ENCODE measurements at places on chromosomes 3 and 15. TPM values are rescaled to one million over a fixed set of nuclear protein-coding genes. Genes with fewer than 3 reads are reported as not detected.
A peak's percentile ranks its signal among the peaks of the same experiment; 100 is the strongest.

SLC41A3 gene
- 26.7 TPM for total RNA-seq

MKRN2 gene
- total RNA-seq, result 65.6 TPM

RTP1 gene
- not detected for total RNA-seq

ROBO1 gene
- 53.9 TPM for total RNA-seq

GOLGA8J gene
- total RNA-seq, result not detected

CHL1 gene
- total RNA-seq, result 1.6 TPM

GOLGA8S gene
- total RNA-seq, result under 0.01 TPM

RASA2 gene
- 22.5 TPM for total RNA-seq

ZIC4 gene
- total RNA-seq, result not detected

GOLGA6L9 gene
- 1.1 TPM for total RNA-seq

MEX3B gene
- 6.7 TPM for total RNA-seq

MOBP gene
- not detected for total RNA-seq

TTC23 gene
- 29.8 TPM for total RNA-seq

CLRN1 gene
- total RNA-seq, result not detected

DNA sequence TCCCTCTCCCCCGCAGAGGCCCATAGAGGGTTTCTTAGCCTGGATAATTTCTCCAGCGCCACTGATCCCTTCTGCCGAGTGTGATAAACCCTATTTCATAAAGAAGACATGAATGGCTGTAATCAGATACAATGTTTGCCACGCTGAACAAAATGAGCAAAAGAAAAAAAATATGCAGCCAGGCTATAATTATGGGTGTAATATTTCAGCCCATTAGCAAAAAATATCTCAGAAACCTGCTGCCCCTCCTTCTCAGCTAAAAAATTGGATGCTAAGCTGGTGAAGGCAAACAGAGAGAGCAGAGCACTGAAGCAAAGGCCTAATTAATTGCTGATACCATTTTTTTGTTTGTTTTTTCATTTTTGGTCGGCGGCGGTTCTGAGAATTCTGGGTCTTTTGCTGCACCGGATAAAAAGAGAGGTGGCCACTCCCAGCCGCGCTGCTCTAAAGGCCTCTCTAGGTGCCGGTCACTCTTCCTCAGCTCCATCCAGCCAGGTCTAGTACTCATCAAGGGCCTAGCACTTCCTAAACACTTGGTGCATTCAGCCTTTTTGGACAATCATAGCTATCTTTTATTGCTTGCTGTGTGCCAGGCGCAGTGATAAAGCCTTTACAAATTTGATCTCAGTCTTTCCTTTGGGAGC lies 128.7 kb upstream of the TLE3 start:
- H3K4me3 ChIP-seq, result no peak overlapping the region
- H3K4me1 ChIP-seq, result no peaks in the 10 kb centered on the region
- peaks cover 38% of the 10 kb centered on the region for H3K27me3 ChIP-seq
- no peaks in the 10 kb centered on the region for H3K36me3 ChIP-seq
- H3K27ac ChIP-seq, result no peak overlapping the region

GRCh38 chr3:152183473-152183872 lies 85.3 kb upstream of the MBNL1 start:
- no peaks in the 10 kb centered on the region for H3K36me3 ChIP-seq
- H3K4me1 ChIP-seq, result peaks cover 2% of the 10 kb centered on the region
- no peak overlapping the region for H3K4me3 ChIP-seq
- no peak overlapping the region for H3K27ac ChIP-seq
- peak; percentile 44 for DNase-seq

DNA sequence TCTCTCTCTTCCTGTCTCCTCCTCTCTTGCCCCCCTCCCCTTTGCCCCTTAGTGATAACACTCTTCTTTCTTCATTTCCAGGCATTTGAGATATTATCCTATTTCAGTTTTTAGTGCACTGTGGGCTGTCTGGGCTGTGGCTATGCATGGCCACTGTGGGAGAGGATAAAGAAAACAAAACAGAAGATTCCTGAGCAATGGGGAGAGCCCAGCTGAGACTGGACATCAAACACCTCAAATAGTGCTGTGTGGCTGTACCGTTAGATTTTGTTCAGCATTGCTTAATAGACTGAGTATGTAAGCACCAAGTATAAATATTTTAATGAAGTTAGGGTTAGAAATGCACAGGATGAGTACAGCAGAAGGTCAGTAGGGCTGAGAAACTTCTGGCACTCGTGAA lies 7.9 kb upstream of the GBE1 start:
- no peaks in the 10 kb centered on the region for H3K4me1 ChIP-seq
- H3K36me3 ChIP-seq, result no peaks in the 10 kb centered on the region
- peak overlapping the region; percentile 8 for H3K27ac ChIP-seq

DNA sequence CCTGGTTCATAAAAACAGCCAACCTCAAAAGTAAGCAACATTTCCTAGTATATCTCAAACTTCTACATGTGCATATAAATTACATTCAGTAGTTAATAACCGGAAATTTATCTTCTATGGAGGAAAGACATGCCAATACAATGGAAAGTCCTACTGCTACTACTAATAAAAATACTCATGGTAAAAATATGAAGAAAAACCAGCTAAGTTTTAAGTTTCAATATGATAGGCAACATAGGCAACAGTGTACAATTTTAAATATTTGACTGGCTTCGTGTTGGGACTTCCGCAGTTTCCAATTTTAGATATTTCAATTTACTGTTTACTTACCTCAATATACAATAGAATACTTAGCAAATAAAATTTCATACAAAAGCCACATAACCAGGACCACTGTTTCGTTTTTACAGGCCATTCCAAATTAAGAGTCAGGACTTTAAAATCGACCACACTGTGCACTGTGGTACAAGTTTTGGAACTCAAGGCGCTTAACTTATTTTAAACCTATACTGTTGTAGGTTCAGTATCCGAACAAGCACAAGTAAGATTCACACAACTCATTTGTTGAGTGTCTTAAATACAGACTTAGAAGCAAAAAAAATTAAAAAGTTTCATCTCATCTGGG lies 2.9 kb downstream of the NAA50 start:
- peaks cover 6% of the 10 kb centered on the region for H3K4me1 ChIP-seq
- H3K27me3 ChIP-seq, result no peaks in the 10 kb centered on the region
- H3K4me3 ChIP-seq, result no peak overlapping the region

GRCh38 chr15:38885001-38885400 lies 320.4 kb upstream of the RASGRP1 start:
- no peaks in the 10 kb centered on the region for H3K27me3 ChIP-seq
- H3K4me3 ChIP-seq, result no peak overlapping the region
- no peaks in the 10 kb centered on the region for H3K36me3 ChIP-seq
- DNase-seq, result peak; percentile 48

GRCh38 chr15:70834999-70835398 lies 19.0 kb downstream of the LARP6 start:
- peaks cover 45% of the 10 kb centered on the region for H3K36me3 ChIP-seq
- no peak for DNase-seq
- H3K27me3 ChIP-seq, result no peaks in the 10 kb centered on the region
- H3K4me1 ChIP-seq, result peaks cover 14% of the 10 kb centered on the region
- H3K27ac ChIP-seq, result no peak overlapping the region

GRCh38 chr3:42081838-42082473 lies 9.2 kb upstream of the TRAK1 start:
- DNase-seq, result no peak
- H3K4me3 ChIP-seq, result no peak overlapping the region
- H3K27me3 ChIP-seq, result no peaks in the 10 kb centered on the region
- no peaks in the 10 kb centered on the region for H3K36me3 ChIP-seq
- H3K4me1 ChIP-seq, result peaks cover 16% of the 10 kb centered on the region

- no peak for DNase-seq
- no peak overlapping the region for H3K4me3 ChIP-seq
- no peaks in the 10 kb centered on the region for H3K4me1 ChIP-seq
Observed at GRCh38 chr15:76776969-76777368, 128.2 kb downstream of the SCAPER start.

DNA sequence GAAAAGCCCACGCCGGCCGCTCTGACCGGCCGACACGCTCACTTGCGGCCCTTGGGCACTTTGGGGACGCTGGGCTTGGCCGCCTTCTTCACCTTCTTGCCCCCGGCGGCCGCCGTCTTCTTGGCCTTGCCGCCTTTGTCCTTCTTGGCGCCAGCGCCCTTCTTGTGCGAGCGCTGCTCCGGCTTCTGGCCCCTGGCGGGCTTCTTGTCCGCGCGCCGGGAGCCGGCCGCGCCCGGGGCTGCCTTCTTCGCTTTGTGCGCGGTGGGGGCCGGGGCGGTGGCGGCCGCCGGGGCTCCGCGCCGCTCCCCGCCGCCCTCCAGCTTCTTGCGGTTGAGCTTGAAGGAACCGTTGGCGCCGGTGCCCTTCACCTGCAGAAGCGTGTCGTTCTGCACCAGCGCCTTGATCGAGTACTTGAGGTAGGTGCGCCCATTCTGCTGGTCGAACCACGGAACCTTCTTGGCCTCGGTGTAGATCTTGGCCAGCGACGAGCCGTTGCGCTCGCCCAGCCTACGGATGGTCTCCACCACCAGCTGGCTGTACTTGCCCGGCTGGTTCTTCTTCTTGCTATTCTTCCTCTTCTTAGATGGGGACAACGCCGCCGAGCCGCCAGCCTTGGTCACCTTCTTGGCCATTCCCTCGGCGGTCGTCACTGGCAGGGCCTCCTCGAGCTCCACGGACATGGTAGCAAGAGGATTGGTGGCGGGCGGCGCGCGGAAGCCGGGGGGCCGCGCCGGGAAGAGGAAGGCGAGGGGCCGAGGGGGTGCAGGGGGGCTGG lies 36.7 kb downstream of the HMCES start:
- peaks cover 6% of the 10 kb centered on the region for H3K4me1 ChIP-seq
- peak; percentile 21 for DNase-seq

DNA sequence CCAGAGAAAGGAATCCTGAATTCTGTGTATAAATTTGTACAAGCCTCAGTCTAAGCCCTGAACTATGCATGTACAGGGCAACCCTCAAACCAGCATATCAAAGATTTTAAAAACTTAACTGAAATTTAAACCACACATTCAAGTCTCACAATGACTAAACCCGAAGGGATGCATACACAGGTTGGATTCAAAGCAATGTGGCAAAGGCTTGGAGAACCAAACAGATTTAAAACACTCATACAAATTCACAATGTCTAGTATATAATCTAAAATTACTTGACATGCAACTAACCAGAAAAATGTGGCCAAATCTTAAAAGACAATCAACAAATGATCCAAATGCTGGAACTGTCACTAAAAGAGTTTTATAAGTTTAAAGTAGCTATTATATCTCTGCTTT lies 36.4 kb downstream of the CEP152 start:
- H3K27ac ChIP-seq, result no peak overlapping the region
- peak; percentile 53 for DNase-seq
- no peaks in the 10 kb centered on the region for H3K36me3 ChIP-seq

DNA sequence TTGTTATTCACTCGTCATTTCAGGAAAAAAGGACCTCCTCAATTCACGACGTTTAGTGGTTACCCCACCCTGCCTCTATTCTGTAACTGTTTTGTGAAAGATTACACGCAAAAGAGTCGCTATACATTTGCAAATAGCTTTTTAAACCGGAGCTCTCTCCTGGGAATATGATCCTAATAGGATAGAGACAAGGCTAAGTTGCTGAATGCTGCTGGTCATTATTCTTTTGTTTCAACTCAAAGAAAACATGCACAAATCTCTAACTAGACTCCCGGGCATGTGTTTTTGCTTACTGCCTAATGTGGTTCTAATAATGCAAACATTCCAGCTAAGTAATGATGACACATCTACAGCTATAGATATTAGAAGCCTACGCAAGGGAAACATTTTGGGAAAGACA lies 214.6 kb upstream of the MDFIC2 start:
- H3K36me3 ChIP-seq, result no peaks in the 10 kb centered on the region
- peaks cover 8% of the 10 kb centered on the region for H3K27me3 ChIP-seq
- no peaks in the 10 kb centered on the region for H3K4me1 ChIP-seq

DNA sequence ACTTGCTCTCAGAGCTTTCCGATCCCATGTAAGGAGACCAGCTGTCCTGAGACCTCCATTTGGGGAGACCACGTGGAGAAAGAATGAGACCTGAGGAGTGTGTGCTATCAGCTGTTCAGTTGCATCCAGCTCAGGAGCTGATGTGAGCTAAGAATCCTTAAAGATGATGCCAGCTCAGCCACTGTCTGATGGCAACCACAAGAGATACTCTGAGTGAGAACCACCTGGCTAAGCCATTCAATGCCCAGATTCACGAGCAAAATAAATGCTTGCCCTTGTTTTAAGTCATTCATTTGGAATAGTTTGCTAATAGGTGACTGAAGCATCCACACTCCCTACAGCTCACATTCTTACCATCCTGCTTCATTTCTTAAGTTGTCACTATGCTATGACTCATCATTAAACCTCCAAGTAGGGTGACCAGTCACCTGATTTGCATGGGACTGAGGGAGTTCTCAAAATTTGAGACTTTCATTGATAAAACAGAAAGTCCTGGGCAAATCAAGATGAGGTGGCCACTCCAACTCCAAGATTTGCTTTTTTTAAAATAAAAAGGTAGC lies 56.4 kb downstream of the SPTSSB start:
- no peak for DNase-seq
- no peak overlapping the region for H3K4me3 ChIP-seq
- 0 out of 2 replicates have a peak, but pooled peaks cover 1% of the 10 kb centered on the region for H3K27me3 ChIP-seq
- H3K4me1 ChIP-seq, result no peaks in the 10 kb centered on the region
- H3K36me3 ChIP-seq, result no peaks in the 10 kb centered on the region

DNA sequence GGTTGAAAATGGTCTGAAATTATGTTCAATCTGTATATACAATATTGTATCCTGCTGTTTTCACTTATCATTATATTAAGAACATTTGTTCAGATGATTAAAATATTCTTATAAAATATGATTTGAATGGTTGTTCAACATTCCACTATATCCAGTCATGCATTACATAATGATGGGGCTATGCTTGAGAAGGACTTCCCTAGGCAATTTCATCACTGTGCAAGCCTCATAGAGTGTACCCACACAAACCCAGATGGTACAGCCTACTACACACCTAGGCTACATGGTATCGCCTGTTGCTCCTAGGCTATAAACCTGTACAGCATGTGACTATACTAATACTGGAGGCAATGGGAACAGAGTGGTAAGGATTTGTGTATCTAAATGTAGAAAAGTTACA lies 30.5 kb downstream of the SLC7A14 start:
- no peaks in the 10 kb centered on the region for H3K27me3 ChIP-seq
- no peak overlapping the region for H3K4me3 ChIP-seq
- H3K4me1 ChIP-seq, result no peaks in the 10 kb centered on the region
- no peak overlapping the region for H3K27ac ChIP-seq
- DNase-seq, result peak; percentile 68

Measured in IMR-90 (cell line).